ENCODE measurements at places on chromosomes 2 and 18.

- no peak for DNase-seq
Measured at GRCh38 chr2:102487761-102488462, 14.9 kb downstream of the SLC9A4 start.

DNA sequence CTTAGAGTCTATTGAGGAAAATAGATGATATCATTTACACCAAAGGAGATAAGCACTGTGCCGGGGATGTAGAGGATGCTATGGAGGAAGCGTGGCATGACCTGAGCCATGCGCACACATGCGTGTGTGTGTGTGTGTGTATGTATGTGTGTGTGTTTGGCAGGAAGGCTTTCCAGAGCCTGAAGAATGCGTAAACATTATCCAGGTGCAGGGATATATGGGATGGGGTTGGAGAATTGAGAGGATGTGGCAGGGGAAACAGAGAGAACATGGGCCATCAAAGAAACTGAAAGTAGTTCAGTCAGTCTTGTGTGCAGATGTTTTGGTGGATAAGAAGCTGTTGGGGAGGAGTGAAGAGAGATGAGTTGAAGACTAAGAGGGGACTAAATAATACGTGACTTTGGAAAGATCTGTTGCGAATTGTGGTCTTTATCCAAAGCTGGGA lies 9.3 kb upstream of the STAT1 start:
- DNase-seq = no peak

DNA sequence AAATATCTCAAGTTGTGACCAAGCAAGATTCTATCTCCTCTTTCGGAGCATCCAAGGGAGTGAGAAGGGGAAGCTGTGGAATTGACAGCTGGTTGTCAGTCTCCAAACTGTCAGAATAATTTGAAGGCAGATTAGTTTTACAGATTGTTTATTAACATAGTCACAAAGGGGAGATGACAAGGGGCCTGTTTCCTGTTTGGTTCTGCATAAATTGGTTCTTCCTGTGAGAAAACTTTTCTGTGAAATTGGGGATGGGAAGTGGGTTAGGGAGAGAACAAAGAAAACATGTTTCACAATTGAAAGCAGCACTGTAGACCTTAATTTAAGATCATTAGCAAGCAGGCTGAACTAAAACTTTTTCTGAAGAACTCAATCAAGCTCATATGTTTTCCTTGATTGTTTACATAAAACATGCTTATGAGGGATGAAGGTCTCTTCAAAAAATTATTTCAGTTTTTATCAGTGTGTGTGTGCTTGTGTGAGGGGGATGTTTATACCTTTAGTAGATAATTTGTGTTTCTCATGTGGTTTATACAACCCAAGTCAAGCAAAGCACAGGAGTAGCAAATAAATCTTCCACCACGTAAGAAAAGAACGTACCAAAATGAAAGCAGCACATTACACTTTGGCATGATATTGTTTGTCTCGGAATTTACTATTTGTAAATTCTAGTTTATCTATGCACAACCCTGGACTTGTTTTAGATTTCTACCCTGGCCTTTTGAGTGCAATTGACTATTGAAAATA lies 604.9 kb upstream of the CDH2 start:
- no peak for DNase-seq

- DNase-seq = no peak
Measured at GRCh38 chr2:121771976-121772742, 16.7 kb downstream of the TSN start.

DNA sequence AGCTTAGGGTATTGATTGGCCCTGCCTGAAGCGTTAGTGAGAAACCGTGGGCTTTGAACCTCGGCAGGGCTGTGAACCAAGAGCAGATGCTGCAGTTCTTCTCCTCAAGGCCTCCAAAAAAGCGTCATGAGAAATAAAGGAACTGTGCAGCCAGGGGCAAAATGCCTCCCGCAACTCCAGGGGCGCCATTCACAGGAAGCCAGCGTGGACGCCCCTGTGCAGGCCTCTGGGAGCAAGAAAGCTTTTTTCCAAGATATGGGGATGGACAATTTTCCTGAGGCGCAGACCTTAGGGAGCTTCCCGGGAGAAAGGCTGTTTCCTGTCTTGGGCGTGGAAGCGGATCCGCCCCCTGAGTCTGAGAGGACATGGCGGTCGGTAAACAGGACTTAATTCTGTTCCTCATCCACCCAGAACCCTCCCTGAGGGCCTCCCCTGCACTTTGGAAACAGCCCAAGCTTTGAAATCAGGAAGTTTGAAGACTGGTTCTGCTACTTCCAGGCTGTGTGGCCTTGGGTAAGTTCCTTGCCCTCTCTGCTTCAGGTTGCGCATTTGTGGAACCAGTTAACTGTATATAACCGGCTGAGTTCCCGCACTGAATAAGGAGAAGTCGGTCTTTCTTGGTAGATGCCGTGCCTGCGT lies 29.6 kb upstream of the CABLES1 start:
- DNase-seq = no peak

DNA sequence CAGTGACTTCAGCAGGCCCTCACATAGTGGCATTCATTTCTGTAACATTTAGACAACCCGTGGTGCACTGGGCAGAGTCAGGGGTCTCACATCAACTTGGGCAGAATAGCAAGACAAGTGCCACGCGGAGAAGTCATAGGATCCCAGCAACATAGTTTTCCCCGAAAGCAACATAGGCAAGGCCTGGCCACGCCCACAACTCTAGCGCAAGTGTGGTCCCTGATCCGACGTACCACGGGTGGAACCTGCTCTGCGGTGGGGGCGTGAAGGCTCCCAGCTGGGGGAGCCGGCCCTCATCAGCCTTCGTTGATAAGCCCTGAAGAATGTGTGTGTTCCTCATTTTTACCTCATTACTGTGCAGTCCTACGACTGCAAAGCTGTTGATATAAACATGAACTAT lies 261.2 kb downstream of the EIPR1 start:
- no peak for DNase-seq

- no peak for DNase-seq
Measured at GRCh38 chr2:142426064-142426463, 295.2 kb upstream of the LRP1B start.

DNA sequence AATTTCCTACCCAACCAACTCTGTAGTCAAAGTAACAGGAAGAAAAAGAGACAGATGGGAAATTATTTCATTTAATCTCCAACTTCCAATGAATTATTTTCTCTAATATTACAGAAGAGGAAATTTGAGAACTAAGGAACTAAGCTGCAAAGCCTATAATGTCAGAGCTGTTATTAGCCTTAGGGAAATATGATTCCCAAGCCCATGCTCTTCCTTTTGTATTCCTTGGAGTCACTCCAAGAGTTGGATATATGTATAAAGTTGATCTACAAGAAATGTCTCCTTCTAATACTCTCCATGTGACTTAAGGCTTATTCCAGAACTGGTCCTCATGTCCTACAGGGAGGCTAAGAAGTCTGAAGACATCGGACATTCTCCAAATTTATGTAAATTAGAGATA lies 31.6 kb upstream of the VWC2L start:
- no peak for DNase-seq

DNA sequence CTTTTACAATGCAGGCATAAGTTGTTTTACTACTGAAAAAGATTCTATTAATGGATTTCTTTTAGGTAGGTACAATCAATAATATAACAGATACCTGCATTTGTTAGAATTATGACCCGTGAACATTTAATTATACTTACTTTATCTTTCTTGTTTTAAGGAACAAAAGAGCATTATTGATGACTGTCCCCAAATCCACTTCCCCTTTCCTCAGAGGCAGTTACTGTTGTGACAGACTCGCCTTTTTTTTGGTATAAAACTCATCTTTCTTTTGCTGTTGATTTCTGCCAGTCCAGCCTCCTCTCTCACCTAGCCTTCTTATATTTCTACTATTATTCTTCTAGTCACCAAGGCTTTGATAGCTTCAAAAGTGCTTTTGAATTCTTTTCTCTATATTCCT lies 12.1 kb downstream of the ACTR3 start:
- DNase-seq = no peak

- DNase-seq = no peak
Measured at GRCh38 chr2:159998243-159998642, 64.2 kb downstream of the PLA2R1 start.

Measured in midbrain (tissue), 1 donor.